ENCODE measurements at places on chromosomes 11 and 22.

DNA sequence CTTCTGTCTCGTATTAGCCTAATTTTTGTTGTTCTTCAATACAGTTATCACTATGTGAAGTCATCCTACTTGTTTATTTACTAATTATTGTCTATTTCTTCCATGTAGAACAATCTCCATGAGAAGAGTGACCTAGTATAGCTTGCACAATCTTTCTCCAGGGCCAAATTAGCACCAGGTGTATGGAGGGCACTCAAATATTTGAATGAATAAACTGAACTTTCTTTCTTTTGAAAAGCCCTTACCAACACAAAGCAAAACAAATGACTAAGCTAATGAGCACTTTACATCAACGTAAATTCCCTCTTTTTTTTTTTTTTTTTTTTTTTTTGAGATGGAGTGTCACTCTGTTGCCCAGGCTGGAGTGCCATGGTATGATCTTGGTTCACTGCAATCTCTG lies 34.2 kb downstream of the ABTB2 start:
- no peak for DNase-seq

DNA sequence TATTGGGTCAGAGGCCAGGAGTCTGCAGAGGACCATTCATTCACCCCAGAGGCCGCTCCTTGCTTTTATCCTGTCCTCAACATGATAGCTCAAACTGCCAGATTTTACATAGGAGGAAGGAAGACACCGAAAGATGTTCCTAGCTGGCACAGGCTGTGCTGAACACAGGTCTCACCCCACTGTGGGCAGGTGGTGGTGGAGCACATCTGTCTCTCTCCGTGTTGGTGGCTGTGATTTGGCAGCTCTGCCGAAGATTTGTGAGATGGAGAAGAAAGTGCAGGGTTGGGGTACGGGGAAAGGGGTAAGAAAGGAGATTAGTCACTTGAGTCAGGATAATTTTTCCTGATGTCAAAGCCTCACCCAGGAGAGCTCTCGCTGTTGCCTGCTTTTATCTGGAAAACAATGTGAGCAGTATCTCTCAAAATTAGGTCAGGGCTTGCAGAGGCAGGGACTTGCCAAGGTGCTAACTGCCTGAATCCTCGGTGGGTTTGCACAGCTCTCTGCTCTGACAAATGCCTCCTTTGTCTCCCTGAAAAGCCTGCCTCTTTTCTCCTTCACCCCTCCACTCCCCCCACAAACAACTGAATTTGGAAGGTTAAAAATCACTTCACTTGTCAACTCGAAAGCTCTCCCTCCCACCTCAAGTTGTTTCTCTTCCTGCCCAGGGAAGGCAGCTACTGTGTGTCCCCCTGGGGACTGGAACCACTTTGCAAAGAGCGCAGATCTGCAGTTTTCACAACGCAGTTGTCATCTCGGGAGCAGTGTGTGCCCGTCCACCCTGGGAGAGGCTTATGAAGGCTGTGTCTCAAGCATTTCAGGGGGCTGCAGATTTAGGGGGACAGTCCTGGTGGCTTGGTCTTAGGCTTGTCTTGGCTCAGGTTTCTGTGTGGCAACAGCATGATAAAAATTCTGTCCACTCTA lies 299.7 kb downstream of the ST3GAL4 start:
- DNase-seq = no peak

DNA sequence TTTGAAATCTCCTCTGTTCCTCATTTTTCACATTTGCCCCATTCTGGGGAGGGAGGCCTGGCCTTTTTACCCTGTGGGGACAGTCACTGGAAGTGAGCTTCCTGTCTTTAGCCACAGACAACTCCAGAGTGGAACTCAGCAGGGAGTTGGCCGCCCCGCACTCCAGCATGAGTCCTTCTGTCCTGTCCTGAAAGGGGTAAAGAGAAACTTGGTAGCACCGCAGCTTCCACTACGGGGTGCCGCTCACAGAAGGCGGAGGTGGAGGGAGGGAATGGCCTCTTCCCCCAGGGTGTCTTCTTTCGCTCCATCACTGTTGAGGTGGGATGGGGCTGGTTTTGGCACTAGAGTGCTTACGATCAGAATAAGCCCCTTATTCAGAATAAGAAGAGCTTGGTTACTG lies 132.2 kb downstream of the ST3GAL4 start:
- DNase-seq = no peak

DNA sequence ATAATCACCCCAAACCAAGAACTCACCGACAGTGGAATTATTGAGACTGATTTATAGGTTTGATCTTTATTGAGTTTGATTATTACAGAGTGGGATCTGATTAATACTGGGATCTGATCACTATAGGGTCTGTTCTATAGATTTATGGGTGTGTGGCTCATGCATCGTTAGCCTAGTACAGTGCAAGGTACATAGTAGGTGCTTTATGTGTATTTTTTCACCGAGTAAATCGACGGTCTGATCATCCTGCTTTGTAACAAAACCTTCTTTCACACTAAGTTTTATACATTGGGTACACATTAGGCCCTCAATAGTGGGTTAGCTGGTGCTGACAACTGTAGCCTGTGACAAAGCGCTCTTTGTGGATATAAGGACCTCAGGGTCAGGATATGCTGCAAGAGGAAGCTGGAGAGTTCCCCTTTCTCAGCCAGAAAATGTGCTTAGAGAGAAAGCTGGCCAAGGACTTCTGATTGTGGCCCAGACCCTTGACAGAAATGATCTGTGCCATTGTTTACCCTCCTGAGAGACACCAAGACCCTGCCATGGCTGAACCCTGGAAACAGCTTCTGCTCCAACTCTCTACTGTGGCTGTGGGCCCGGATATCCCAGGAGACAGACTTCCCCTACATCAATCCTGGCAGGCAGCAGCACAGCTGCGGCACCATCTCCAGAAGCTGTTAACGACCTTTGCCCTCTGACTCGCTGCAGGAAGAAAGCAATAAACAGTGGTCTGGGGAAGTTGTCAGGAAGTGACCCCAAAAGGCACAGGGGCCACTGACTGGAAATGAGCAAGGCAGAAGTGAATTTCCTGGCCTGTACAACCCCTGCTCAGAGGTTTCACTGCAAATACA lies 16.1 kb upstream of the TPP1 start:
- DNase-seq = no peak

GRCh38 chr11:79437278-79437980 lies 3.4 kb downstream of the TENM4 start:
- no peak for DNase-seq

- DNase-seq = no peak
These were observed 25.5 kb downstream of the TMPRSS13 start for GRCh38 chr11:117903505-117904382.

DNA sequence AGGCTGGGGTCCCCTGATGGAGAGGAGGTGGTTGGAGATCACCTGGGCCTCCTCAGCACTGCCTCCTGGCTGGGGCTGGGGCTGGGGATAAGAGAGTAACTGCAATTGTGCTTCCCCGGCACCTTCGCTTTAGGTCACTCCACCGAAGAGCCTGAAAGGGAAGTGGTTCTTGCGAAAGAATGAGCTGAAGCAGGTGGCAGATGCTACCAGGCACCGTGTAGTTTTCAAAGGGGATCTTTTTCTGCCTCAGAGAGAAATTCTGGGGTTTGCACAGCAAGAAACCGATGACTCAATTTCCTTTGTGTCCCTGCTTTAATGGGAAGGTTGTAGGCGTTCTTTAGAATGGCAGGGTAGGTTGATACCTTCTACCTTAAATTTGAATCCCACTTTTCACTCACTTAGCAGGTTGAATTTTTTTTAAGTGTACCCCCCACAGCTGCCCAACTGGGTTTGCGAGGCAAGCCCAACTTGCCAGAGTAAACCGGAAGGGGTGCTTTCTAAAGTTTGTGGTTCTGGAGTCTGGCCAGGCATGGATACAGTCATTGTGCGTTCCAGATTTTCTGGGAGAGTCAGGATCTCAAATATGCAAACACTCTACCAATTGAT lies 5.3 kb downstream of the CD44 start:
- peak; percentile 82 for DNase-seq

DNA sequence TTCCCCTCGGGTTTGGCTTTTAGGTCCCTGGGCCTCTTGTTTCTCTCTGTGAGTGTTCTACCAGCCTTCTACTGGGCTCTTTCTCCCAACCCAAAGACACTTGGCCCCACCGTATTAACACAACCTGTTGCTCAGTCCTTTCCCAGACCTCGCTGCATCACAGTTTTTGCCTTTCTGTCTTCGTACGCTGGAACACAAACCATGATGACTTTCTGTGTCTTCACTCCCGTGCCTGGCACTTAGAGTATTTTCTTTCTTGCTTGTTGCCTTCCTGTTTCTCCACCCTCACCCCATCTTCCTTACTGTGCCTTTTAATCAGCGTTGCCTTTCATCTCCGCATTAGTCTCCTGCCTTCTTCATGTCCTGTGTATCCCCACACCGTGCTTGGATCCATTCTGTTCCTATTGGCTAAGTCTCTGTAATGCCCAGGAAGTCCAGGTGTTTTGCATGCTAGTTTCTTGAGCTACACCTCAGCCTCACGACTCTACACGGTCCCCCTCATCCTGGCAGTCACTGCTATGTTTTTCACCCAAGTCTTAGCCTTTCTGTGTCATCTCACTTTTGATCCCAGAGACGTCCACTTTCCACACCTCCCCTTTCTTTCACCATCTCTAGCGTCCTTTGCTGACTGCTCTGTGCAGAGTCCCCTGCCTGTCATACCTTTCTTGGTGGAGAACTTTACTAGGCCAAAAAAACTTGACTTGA lies 1.6 kb downstream of the MARK2 start:
- no peak for DNase-seq

DNA sequence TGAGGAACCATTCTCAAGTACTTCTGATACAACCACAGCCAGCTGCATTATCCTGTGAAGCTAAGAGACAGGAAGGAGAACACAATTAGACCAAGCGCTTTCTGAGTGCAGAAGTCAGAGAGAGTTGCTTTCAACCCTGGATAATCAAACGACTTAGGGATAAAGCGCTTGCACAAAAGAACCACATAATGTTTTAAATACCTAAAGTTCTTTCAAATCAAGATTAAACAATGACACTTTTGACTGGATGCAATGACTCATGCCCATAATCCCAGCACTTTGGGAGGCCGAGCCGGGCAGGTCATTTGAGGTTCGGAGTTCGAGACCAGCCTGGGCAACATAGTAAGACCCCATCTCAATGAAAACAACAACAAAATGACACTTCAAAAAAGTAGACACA lies 145.1 kb downstream of the SWAP70 start:
- no peak for DNase-seq

GRCh38 chr11:100639140-100639539 lies 47.9 kb upstream of the ARHGAP42 start:
- DNase-seq = no peak

- DNase-seq = no peak
These were observed 816 bp upstream of the PLEKHA7 start for GRCh38 chr11:17014833-17015626.

DNA sequence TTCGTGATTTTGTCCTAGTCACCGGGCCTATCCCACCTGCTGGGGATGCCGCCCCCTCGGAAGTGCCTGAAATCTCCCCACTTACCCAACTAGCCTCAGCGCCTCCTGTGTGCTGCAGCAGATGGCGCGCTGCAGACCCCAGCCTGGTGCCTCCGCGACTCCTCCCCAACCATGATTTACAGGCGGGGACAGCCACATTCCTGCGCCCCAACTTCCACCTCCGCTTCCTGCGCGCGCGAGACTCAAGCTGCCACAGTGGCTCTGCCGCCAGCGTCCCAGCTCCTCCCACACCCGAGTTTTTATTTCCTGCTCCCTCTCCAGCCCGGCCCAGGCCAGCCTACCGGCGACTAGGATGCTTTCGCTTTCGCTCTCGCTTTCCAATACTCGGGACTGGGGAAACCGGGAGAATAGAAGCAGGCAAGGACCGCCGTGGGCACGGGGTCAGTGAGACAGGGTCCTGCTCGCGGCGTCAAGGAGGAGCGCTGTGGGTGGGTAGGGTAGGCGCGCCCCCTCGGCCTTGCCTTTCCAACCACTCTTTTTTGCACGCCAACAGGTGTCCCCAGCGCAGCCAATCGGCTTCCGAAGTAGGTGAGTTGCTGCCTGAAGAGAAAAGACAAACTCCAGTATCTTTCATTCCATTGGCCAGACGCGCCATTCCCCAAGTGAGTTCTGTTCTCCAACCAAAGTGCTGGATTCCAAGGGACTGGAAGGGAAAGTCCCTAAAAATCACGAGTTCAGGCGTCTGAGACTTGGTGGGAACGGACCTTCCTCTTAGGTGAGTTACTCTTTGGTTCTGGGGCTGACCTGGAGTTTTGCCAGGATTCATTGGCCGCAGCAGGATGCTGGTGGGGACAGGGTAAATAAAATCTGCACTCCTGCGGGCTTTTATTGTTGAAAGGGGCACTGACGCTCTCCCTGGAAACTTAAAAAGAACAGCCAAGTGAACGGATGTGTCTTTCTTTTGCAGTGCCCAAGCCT lies at the start of gene FAM111A:
Gene FAM111A, plus strand, starts transcription at position 327 of the 978 bp plus-strand sequence. CDS start 6,017 bp downstream, outside the sequence.
- DNase-seq = peak; percentile 63

GRCh38 chr11:120344302-120345004 lies 8.2 kb downstream of the ARHGEF12 start:
- DNase-seq = peak; percentile 26

DNA sequence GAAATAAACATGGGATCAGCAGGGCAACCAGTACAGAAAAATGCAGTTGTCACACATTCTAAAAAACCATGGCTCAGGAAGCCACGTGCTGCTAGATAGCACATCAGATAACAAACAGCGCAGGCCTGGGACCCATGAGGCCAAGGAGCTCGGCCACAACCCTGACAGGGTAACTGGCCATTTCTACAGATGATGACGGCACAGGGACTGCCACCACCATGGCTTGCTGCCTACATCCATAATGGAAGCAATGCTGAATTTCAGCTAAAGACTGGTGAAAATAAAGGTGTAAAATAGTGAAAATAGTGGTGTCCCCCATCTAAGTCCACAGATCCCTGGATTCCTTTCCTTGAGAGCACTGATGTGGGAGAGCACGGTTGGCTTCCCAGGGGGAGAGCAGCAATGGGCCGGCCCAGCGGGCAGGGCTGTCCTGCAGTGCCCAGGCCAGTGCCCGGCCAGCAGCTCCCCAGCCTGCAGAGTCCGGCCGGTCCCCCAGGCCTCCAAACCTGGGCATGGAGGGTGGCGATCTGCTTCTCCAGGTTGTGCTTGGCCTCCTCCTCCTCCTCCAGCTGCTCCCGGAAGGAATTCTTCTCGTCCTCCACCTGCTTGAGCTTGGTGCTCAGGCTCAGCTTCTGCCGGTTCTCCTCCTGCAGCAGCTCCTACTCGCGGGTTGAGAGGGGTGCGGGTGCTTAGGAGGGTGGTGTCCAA lies 40.0 kb downstream of the APOL1 start:
- no peak for DNase-seq

- no peak for DNase-seq
These were observed 2.5 kb upstream of the ZDHHC8 start for GRCh38 chr22:20128902-20129746.

GRCh38 chr11:112511271-112511670 lies 250.6 kb upstream of the PLET1 start:
- no peak for DNase-seq
